AG10803 (cell line): ENCODE measurements at places on chromosomes 6 and 20.
A peak's percentile ranks its signal among the peaks of the same experiment; 100 is the strongest.

- peak; percentile 85 for DNase-seq
Measured at GRCh38 chr6:142944124-142945048, 590 bp downstream of the HIVEP2 start.

GRCh38 chr20:44746367-44747165, 901 bp downstream of the KCNK15 start:
- no peak for DNase-seq

DNA sequence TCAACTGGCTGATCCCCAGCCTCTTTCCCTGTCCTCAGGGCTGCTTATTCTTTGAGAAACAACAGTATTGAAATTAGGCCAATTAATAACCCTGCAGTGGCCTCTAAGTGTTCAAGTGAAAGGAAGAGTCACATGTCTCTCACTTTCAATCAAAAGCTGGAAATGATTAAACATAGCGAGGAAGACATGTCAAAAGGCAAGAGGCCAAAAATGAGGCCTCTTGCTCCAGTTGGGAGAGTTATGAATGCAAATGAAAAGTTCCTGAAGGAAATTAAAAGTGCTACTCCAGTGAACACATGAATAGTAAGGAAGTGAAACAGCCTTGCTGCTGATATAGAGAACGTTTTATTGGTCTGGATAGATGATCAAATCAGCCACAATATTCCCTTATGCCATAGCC, 131.5 kb downstream of the MACROD2 start:
- DNase-seq, result no peak

DNA sequence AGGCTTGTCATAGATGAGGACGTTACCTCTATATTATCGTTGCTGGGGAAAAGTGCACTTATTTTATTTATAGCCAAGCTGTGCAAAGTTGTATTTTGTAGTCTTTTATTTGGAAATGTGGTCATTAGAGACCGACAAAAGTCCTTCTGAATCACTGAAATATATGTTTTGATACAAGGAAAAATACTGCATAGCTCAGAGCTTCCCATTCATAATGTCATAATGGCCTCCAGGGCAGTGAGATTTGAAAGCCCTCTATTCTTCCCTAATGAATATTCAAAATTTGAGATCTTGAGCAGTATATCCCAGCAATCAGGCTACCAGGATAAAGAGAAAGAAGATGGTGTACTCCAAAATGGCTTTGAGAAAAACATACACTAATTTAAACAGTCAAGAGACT, 64.6 kb downstream of the CAP2 start:
- DNase-seq, result no peak

DNA sequence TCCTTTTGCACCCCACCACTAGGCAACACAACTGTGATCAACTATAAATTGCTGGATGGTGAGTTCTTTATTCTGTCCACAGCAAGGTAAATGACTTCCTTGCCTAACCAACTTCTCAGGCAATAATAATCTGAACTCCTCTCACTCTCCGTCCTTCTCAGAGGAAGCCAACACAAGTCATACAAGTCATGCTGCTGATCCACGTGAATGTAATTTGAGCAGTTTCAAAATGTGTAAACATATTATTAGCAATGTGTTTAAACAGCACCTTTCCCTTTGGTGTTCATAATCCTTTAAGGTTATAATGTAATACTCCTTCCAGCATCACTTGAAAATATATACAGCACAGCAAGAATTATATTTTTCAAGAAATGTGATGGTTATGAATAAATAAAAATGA, 127.9 kb downstream of the QRSL1 start:
- DNase-seq, result no peak

DNA sequence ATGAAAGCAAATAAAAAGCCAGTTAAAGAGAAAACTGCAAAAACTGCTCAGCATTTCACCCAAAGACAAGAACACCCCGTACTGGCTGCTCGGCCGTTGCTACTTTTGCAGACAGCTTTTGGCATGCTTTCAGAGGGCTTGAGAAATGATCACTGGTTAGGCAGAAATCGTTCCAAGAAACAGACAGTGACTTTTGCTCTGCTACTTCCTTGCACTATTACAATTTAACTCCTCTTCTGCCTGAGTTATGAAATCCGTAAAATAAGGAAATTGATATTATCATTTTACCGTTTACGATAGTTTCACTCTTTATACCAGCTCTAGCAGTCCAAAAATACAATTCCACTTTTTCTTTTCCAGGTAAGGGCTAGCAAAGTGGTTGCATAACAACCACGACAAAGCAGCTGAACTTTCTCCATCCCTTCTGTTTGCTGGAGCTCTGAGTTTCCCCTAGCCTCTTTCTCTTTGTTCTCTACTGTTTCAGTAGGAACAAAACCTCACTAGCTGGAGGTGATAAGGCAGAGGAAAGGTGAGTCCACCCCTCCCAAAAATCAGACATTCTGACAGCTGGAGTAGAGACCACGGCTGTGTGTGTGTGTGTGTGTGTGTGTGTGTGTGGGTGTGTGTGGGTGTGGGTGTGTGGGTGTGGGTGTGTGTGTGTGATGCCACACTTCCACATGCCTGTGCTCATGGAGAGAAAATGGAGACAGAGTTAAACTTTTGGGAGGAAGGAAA, 191.8 kb upstream of the RREB1 start:
- DNase-seq, result peak; percentile 63

GRCh38 chr6:72412709-72413044, 209.2 kb upstream of the KCNQ5 start:
- DNase-seq, result no peak

DNA sequence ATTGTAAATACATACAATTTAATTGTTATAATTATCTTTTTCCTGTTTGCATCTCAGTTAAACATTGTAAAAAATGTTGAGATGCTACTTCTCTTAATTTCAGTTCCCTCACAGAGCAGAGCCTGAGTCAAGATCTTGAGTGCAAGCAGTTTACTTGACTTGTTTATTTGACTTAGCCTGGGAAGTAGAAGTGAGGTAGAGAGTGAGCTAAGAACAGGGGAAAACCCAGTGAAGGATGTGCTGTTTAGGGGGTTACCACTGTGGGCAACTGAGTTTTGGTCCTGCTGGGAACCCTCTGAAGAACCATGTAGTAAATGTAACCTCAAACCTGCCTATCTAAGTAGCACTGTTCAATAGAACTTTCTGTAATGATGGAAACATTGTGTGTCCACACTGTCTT, 495.2 kb upstream of the FLRT3 start:
- DNase-seq, result no peak

DNA sequence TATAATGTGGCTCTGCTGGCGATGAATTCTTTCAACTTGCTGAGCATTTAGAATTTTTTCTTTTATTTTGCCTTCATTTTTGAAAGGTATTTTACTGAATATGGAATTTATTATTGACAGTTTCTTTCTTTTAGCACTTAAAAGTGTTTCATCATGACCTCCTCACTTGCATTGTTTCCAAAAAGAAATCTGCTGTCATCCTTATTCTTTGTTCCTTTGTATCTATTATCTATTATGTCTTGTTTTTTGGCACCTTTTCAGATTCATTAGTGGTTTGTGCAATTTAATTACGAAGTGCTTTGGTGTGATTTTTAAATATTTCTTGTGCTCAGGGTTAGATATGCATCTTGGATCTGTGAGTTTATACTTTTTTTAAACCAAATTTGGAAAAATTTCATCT, 26.0 kb upstream of the SLC22A2 start:
- DNase-seq, result no peak

DNA sequence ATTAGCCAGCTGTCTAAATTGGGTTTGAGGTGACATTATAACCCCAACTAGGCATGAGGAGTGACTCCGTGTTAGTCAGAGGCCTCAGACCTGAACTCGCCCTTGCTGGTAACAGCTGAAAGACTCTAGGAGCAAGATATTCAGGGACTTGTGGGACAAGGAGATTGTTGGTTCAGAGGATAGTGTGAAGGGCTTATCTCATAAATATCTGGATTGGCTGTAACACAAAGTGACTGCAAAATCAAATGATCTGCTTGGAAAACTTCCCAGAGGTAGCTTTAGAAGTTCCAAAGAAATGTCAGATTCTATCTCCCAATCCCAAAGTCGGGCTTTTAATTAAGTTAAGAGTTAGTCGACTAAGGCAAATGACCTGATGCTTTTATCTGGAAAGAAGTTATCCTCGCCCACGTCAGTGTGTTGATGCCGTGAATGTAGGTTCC, 72.4 kb downstream of the TULP4 start:
- DNase-seq, result no peak

DNA sequence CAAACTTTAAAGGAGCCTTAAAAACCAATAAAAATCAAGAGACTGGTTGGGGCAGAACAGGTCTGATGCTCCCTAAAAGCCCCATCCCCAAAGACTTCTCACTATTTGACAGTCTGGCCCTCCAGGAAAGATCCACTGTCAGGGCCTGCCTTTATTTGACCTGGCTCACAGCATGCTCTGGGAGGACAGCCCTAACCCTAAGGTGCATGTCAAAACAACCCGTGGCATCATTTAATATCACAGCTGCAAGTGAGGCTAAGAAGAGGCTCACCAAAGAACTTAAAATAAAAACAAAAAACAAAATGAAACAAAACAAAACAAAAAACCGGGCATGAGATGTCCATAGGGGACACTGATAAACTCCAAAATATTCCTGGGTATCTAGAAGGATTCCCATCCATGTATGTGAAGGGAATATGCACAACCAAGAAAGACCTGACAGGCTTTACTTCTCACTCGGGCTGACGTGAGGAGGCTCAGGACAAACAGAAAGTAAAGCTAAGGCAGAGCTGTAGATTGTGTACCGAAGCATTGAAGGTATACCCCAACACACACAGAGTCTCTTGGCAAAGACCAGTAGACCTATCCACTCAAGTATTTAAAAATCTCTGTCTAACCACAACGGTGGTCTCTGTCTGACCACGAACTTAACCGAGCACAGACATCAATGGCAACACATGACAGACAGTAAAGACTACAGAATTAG, 57.3 kb downstream of the AHI1 start:
- no peak for DNase-seq

GRCh38 chr20:25085756-25086495, 4.0 kb upstream of the VSX1 start:
- DNase-seq, result no peak

DNA sequence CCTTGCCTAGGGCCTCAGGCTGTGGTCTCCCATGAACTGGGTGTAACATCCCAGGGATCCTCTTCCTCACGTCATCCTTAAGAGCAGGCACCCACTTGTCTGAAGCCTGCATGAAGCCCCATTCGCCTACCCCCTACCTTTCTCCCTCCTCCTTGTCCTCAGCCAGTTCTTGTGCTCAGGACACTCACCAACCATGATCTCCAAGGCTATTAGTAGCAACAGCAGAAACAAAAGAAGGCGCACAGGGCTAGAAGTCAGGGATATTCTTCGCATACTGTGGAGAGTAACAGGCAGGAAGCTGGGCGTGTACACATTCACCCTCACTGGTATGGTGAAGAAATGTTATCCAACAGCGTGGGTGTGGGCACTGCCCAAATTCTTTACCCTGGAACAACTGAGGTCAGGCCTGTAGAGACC, 7.3 kb downstream of the RAET1E start:
- DNase-seq, result peak; percentile 39

GRCh38 chr20:38270869-38271605, 10.5 kb upstream of the KIAA1755 start:
- peak; percentile 89 for DNase-seq

DNA sequence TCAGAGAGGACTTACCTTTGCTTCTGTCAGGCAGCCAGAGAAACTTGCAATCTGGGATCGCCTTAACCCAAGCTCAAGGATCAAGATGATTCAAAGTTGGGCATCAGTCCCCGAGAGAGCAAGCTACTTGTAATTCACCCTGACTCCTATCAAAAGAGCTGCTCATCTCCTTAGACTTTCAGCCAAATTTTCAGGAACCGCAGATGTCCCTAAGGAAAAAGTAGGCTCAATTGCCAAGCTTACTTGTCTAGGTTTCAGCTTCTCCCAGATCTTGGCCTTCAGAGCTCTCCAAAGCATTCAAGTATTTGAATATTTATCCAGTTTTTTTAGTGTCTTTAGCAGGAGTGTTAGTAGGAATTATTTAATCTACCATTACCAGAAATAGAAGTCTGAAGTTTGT, 434.1 kb upstream of the MMS22L start:
- peak; percentile 26 for DNase-seq

GRCh38 chr6:169183233-169183632, 70.4 kb downstream of the THBS2 start:
- DNase-seq, result no peak

- peak; percentile 99 for DNase-seq
Measured at GRCh38 chr6:87731818-87732661, 30.0 kb upstream of the AKIRIN2 start.

DNA sequence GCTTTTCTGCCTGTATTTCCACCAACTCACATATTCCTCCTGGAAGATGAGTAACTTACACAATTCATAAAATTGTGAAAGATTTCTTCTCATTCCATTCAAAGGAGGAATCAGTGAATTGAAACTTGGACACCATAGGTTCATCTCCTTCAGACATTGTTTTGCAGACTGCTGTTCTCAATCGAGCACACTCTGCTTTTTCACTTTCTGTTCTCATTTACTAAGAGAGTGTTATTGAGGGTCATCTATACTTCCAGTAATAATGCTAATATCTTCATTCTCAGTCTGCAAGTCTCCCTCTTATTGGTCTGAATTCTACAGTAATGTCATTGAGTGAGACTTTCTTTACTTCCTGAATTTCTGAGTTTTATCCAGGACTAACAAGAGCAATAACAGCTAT, 67.5 kb upstream of the FUT9 start:
- DNase-seq, result no peak

GRCh38 chr6:107894809-107895396, 63.1 kb downstream of the SEC63 start:
- DNase-seq, result peak; percentile 1

DNA sequence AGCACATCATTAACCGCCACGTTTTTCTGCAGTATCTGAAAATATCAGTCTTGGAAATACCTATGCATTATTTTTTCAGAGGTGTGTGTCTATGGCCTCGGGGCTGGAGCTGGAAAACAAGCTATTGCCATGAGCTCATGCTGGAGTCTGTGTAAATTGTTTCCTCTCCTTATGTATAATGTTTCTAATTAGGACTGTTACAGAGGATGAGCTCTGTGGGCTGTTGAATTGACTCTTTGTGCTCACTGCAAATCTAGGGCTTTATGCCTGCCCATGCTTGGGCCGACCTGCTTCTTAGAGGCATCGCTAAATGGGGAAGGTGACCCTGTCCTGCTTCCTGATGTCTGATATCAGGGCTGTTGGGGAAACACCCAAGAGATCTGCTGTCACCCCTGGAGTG, 80.8 kb upstream of the SLC22A16 start:
- DNase-seq, result no peak

DNA sequence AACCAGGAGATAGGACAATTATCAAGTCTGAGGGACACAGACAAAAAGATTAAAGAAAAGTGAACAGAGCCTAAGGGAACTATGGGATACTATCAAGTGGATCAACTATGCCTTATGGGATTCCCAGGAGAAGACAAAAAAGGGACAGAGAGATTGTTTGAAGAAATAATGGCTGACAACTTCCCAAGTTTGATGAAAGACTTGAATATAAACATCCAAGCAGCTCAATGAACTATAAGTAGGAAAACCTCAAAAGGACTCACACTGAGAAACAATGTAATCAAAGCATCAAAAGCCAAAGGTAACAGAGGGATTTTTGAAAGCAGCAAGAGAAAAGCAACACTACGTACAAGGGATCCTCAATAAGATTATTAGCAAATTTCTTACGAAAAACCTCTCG, 11.0 kb downstream of the ZNF133 start:
- no peak for DNase-seq

GRCh38 chr20:8449123-8449522, 317.1 kb downstream of the PLCB1 start:
- DNase-seq, result peak; percentile 55
